ENCODE measurements at places on chromosomes 2 and 18.

DNA sequence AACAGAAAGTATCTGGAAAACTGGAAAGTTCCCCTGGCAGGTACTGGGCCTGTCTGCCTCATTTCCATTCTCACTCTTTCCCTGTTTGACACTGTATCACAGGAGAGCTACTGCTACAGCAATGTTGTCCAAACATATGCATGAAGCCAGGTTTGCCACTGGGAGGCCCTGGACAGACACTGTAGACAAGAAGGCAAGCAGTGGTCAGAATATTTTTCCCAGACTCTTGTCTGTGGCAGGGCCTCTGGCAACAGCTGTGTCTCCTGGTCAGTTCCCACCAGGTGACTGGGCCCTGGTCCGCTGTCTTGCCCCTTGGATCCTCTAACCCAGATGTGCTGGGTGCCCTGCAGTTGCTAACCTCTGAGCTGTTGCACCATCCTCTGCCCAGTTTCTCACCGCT is 178.9 kb upstream of the FANCL start:
- no peaks in the 10 kb centered on the region for H3K36me3 ChIP-seq
- H3K27me3 ChIP-seq: peaks cover 3% of the 10 kb centered on the region
- no peak for DNase-seq
- H3K27ac ChIP-seq: no peak overlapping the region

- no peaks in the 10 kb centered on the region for H3K27me3 ChIP-seq
- no peaks in the 10 kb centered on the region for H3K36me3 ChIP-seq
- DNase-seq: no peak
- peaks cover 9% of the 10 kb centered on the region for H3K4me1 ChIP-seq
- H3K27ac ChIP-seq: no peak overlapping the region
Observed at GRCh38 chr18:76941284-76941683, 118.9 kb downstream of the ZNF236 start.

GRCh38 chr2:72011791-72012190 is 135.9 kb downstream of the CYP26B1 start:
- H3K4me3 ChIP-seq: no peak overlapping the region
- H3K4me1 ChIP-seq: no peaks in the 10 kb centered on the region
- H3K27ac ChIP-seq: no peak overlapping the region
- peak; percentile 29 for DNase-seq
- H3K36me3 ChIP-seq: no peaks in the 10 kb centered on the region

- no peaks in the 10 kb centered on the region for H3K36me3 ChIP-seq
- no peaks in the 10 kb centered on the region for H3K27me3 ChIP-seq
- no peak overlapping the region for H3K4me3 ChIP-seq
- H3K27ac ChIP-seq: no peak overlapping the region
Observed at GRCh38 chr18:53080687-53081086, 740.7 kb downstream of the DCC start.

DNA sequence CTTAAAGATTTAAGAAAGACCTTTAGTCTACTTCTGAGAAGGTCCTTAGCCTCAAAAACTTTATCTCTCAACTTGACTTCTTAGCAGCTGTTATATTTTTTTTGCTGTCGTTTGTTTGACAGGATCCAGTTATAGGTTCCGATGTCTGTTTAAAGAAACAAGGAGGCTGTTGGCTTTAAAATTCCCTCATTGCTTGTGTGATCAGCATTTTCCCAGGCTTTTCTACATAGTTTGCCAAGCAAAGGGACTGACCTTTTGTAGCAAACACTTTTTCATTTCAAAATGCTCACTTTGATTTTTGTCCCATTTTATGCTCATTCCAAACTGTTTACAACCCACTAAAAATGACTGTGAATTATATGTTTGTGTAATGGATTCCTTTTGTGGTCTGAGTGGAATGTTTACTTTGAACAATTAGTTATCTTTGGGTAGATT is 394.9 kb downstream of the ARHGAP15 start:
- peaks cover 4% of the 10 kb centered on the region for H3K4me1 ChIP-seq
- H3K27me3 ChIP-seq: no peaks in the 10 kb centered on the region
- peak; percentile 83 for DNase-seq

DNA sequence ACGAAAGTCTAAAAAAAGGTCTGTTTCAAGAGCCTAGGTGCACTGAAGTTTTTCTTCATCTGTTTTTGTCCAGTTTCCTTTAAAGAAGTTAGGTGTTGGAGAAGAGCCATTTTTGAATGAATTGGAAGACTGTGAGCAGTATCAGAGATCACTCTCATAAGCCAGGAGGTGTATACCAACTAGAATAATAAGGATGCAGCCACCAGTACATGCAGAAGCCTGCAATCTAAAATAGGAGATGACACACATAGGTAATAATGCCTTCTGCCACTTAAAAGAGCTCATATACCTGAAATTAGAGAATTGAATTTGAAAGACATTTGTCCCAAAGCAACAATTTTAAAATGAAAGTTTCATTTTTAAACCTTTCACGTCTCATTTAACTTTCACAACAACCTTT is 81.7 kb downstream of the RBMS1 start:
- H3K36me3 ChIP-seq: no peaks in the 10 kb centered on the region
- H3K27ac ChIP-seq: peak overlapping the region; percentile 73
- H3K4me1 ChIP-seq: peaks cover 4% of the 10 kb centered on the region

Data from left lung (tissue), 14 donors.